BJ (cell line): ENCODE measurements at places on chromosomes 2 and 18.

DNA sequence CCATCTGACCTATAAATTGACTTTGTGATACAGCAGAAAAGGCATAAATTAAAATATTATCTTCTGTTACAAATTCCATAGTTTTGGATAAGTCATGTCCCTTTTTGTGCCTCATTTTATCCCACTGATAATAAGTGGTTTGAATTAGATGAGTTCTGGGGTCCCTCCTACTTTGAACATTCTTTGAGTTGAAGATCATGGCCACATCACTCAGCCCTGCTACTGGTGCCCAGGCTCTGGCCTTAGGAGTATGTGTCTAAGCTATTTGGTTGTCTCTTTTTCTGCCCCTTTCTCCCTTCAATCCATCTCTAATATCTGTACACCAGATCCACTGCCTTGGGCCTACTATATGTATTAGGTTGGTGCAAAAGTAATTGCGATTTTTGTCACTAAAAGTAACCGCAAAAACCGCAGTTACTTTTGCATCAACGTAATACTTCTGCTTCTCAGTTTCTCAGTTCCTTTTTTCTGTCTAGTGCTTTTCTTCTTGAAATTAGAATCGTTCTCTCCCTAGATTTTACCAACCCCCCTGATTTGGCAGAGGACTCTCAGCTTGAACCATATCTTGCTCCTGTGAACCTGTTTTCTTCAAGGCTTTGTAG is 362.5 kb upstream of the TNP1 start:
- DNase-seq = no peak

- no peak for DNase-seq
These were observed 456 bp downstream of the LRP1B start for GRCh38 chr2:142130111-142131009.

- DNase-seq = no peak
These were observed 270.7 kb downstream of the PIEZO2 start for GRCh38 chr18:10878703-10879102.

- no peak for DNase-seq
These were observed 150.1 kb downstream of the WDSUB1 start for GRCh38 chr2:159136391-159136790.

DNA sequence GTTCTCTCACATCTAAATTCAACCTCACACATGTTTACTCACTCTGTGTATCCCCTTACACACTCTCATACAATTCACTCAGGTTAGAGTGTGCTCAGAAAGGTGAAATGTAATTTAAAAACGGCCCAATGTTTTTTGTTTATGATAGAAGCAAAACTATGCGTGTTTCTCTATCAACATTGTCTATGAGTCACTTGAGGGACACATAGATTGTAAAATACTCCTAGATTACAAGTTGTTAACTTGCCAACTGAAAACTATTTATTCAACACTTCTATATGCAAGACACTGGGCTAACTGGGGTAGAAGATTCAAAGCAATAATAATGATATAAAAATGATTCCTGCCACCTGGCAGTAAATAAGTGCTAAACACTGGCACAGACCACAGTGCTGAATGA is 24.6 kb downstream of the CCDC195 start:
- no peak for DNase-seq

DNA sequence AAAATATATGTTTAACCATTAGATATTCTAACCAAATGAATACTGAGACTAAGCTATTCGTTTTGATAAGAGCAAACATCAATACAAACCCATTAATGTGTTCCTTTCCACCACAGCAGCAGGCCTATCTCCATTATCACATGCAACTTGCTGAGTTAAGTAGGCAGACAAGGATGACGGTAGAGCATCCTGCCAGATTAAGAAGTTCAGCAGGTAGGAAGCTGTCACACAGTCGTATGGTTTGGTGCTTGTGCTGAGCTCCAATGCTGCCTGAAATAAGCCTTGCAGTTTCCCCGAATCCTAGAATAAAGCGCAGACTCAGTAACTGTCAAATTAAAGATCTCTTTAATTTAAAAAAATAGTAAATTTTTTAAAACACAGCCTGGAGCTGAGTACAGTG is 39.6 kb downstream of the THADA start:
- no peak for DNase-seq

DNA sequence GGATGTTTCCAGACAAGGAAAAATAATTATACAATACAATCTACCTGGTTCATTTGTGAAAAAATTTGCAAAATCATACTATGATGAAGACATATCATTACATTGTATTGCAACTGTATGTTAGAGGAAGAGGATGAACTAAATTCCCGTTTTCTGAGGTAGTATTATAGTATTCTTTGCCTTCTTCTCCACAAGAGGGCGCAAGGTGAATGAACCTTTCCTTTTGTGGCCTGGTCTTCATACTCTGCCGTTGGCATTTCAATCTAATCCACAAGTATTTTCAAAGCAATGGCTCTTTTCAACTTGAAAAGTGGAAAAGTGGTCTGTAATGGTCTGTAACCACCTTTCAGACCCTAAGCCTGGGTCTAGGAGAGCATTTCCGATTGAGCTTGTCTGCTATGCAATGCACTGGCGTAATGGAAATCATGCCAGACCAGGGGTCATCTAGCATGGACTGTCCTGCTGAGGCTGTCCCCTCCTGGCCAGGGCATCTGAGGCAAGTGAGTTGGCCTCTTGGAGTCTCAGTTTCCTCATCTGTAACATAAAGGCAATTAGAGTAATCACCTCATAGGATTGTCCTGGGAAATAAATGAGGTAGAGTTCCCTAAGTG is 30.8 kb upstream of the ZNF396 start:
- DNase-seq = peak; percentile 15

- DNase-seq = no peak
These were observed 15.9 kb downstream of the VWA3B start for GRCh38 chr2:98102878-98103277.

GRCh38 chr2:232336241-232336736 is 42.3 kb upstream of the ALPP start:
- no peak for DNase-seq

DNA sequence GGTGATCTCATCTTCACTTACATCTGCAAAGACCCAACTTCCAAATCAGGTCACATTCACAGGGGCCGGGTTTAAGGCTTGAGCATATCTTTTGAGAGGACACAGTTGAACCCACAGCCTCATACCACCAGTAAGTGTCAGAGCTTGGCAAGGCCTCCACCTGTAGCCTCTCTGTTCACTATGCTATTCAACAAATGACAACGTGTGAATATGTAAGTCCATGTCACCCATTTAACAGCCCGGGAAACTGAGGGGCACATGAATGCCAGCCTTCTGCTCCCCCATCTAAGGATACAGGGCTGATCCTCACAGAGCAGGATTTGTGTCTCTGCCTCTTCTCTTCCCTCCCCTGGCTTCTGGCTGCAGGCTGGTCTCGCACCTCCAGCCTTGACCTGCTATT is 3.5 kb upstream of the KCNF1 start:
- DNase-seq = no peak

- DNase-seq = no peak
These were observed 142.7 kb downstream of the SCG2 start for GRCh38 chr2:223459328-223459939.

DNA sequence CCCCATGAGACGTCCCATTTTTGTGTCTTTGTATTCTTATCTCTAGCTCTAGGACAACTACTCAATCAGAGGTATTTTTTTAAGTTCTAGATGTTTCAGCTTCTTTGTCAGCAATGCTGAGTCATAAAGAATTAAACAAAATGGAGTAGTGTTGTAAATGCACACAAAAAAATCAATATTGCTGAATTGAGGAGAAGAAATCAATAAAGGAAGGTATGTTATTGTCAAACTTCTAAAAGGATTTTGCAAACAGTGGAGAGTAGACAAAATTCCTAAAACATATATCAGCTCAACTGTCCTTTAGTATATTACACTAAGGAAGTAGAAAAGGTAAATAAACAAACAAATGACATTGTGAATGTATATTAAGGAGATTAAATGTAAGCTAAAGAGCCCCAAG is 726.1 kb upstream of the NRXN1 start:
- DNase-seq = no peak

DNA sequence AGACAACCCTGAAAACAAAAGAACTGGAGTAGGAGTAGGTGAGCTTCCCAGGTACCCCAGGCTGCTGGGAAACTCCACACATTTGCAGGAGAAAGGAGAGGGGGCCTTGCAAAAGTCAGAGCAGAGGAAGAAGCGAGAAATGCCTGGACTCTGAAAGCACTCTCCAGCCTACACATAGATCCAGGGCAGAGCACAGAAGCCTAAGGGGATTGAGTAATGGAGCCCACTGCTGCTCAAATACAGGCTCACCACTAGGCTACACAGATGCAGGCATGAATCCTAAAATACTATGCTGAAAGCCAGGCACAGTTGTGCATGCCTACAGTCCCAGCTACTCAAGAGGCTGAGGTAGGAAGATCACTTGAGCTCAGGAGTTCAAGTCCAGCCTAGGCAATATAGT is 33.4 kb downstream of the OSBPL1A start:
- no peak for DNase-seq

- no peak for DNase-seq
These were observed 92.6 kb downstream of the VAPA start for GRCh38 chr18:10006311-10006893.

DNA sequence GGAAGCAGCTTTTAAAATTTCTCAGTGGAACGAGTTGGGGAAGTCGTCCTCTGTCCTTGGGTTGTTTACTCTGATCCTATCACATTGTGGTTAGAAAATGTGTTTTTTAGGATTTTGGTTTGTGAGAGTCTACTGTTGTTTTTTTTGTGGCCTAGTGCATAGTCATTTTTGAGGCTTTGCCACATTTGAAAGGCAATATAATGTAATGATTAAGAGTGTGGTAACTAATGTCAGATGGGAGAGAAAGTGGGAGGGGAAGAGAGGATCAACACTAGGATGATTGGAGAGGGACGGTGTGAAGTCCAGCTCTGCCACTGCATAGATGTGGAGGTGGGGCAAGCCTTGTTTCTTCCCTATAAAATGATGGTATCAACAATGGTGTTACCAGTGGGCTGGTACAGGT is 8.5 kb downstream of the SP140L start:
- DNase-seq = no peak

DNA sequence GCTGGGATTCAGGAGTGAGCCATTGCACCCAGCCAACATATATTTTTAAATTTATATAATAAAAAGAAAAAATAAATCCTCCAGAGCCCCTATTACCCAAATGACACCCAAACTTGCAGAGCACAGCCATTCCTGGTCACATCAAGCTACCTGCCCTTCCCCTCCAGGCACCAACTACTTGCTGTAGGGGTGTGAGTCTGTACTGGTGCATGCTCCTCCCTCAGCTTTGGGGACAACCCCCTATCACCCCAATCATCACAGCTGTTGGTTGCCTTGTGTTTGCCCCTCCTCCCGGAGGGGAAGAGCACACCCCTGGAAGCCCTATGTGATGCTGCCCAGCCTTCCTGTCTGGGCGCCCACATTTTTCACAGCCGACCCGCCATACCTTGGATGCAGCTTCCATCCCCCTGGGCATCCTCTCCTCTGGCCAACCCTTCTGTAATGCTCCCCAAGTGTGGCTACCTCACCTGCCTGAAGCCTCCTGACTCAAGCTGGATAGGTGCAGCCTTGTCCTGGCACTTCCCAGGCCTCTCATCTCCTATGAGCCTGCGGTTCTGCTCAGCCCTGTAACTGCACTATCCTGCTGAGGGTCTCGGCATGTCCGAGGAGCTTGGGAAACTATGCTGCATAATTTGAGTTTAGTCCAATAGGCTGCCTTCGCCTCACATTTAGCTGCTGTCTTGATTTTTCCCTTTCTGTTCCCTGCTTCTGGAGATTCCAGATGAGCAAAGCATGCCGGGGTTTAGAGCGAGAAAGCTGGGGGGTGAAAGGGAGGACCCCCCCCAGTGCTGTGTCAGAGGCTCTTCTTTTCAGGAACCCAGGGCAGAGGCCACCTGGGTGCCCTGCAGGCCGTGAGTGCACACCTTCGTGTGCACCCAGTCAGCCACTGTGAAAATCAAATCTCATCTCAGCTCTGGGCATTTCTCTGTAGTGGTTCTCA is 27.2 kb downstream of the CHST10 start:
- DNase-seq = no peak

GRCh38 chr2:17270894-17271293 is 247.3 kb downstream of the RAD51AP2 start:
- no peak for DNase-seq

DNA sequence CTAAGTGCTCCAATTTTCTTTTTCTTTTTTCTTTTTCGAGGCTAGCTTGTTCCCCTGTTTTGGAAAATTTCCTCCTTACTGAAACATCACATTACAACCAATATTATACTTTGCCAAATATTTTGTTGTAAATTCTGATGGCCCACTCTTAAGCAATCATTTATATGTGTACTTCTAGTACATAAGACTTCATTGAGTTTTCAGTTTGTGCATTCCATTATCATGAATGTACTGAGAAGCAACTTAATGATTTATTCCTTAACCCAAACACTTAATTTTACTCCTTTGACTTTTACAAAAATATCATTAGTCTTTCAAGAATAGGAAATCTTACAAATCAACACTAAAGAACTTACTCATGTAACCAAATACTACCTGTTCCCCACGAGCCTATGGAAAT is 242.4 kb downstream of the ARHGAP15 start:
- peak; percentile 13 for DNase-seq

DNA sequence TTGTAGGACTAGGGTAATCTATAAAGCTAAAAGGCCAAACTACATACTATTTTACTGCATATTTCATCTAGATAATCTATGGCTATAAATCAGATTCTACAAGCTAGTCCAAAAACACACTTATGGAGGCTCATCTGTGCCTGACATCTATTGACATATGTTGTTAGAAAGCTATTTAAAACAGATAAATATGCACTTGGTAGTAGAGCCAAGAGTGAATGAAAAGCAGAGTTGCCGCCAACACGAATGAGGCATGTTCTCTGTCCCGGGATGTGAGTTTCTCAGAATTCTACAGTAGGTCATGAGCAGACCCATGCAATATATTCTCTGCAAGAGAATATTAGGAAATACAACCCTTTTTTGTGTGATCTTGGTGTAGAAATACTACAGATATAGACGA is 66.7 kb upstream of the LPIN2 start:
- no peak for DNase-seq

- DNase-seq = no peak
These were observed 207.5 kb downstream of the ARHGAP15 start for GRCh38 chr2:143336719-143337210.

- no peak for DNase-seq
These were observed 36.8 kb downstream of the STON1 start for GRCh38 chr2:48566592-48567310.

DNA sequence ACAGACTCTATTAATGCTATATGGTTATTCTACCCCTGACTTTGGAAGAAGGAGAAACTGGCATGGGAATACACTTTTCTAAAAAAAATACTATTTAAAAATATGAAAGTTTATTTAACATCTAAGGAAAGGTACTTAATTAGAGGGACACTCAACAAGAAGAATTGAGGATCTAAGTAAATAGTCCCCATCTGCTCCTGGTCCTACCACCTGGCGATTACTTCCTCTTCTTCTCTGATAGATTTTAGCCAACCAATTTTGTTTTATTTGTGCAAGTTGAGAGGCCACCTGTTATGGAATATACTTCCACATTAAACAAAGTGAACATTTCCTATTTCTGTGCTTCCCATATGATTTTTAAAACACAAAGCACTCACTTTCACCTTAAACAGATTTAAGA is 111.7 kb downstream of the BCL2 start:
- no peak for DNase-seq

GRCh38 chr2:46462936-46463335 is 16.4 kb upstream of the TMEM247 start:
- DNase-seq = no peak
